ENCODE measurements at places on chromosomes 6 and 20.

DNA sequence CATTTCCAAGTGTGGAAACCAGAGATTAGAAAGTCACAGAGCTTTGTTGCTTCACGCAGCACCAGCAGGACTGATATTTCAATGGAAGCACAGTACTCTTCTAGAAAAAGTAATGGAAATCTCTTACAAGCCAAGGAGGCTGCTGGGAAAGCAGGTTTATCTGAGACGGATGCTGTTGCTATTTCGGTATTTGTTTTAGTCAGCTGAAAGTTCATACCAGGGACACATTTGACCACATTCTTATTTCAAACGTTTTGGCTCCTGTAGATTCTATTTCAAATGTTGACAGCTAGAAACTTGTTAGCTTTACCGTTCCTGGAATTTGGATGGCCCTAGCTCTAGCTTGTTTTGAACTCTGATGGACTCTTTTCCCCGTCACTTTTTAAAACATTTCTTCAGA lies 3.7 kb upstream of the TMEM242 start:
- DNase-seq, result no peak

DNA sequence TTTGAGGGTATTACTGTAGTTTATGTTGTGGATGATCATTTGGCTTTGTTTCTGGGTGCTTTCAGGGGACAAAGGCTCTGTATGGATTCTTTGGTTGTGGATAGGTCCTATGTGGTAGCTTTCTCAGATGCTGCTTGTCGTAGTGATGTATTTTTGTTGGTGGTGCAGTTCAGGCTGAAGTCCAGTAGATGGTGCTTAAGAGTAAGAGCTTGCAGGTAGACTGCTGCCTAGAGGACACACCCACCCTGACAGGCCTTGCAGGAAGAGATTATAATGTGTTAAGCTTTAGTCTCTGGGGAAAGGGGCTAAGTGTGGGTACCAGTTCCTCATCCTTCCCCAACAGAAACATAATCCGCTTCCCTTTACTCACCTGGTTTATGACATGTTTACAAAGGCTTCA lies 62.6 kb upstream of the ADGRB3 start:
- no peak for DNase-seq

GRCh38 chr20:3858689-3859088 lies 12.1 kb downstream of the MAVS start:
- DNase-seq, result no peak

GRCh38 chr6:116008470-116009243 lies 52.0 kb downstream of the FRK start:
- DNase-seq, result no peak

DNA sequence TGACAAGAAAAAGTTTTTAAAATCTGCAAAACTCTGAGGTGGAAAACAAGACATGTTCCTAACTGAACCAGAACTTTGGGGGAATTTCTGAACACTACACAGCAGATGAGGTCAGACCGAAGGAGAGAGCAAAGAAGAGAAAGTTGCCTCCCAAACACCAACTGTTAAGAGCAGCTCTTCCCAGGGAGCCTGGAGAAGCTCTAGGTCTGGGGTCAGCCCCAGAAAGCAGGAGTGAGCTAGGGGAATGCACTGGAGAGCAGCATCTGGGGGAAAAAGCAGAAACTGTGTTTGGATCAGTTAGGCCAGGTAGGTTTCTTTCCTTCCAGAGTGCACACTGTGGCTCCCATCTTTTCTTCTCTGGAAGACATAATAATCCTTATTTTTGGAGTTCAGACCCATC lies 41.3 kb downstream of the FKBP5 start:
- DNase-seq, result no peak

DNA sequence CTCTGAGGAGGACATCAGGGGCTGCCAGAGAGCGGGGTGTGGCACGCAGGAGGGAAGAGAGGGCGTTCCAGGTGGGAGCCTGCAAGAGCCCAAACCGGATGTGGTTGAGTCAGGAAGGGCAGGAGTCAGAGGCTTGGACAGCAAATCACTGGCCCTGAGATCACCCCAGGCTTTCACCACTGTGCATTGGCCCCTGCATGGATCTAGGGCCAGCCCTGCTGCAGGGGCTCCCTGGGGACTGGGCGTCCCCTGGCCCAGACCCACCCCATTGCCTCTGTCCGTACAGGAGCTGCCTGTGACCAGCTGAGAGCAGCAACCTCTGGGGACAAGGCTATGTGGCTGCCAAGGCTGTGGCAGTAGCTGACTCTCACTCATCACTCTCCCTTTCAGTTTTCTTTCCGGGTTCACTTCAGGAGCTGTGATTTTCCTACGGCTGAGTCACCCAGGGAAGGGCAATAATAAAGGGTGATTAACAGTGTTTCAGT lies 33.9 kb downstream of the KCNK17 start:
- DNase-seq, result no peak

GRCh38 chr20:21238818-21239536 lies 64.2 kb upstream of the XRN2 start:
- DNase-seq, result no peak

- DNase-seq, result no peak
Observed at GRCh38 chr6:156310701-156311100, 466.5 kb upstream of the ARID1B start.

- no peak for DNase-seq
Observed at GRCh38 chr6:18281564-18281963, 17.2 kb upstream of the DEK start.

DNA sequence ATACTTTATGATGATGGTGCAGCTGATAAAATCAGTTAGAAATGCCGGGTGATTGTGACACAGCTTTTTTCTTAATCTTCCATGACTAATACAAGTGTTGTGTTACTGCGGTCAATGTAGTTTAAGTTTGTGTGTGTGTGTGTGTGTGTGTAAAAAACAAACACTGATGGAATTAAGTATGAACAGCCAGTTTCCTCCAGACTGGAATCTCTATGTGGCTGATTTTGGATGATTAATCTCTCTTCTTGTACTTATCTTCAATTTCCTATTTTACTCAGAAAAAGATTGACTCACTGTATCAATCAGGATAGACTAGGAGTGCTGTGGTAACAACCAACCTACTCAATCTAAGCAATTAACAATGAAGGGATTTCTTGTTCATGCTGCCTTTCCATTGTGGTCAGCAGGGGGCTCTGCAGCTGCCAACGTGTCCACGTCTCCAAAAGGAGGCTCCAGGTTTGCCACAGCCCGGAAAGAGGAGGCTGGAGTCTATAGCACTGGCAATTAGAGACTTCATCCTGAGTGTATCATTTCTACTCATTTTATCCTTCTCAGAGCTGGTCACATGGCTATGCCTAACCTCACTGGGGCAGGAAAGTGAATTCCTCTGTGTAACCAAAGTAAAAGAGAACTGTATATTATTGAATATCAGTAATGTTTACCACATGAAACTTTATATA lies 107.7 kb downstream of the CD109 start:
- no peak for DNase-seq

DNA sequence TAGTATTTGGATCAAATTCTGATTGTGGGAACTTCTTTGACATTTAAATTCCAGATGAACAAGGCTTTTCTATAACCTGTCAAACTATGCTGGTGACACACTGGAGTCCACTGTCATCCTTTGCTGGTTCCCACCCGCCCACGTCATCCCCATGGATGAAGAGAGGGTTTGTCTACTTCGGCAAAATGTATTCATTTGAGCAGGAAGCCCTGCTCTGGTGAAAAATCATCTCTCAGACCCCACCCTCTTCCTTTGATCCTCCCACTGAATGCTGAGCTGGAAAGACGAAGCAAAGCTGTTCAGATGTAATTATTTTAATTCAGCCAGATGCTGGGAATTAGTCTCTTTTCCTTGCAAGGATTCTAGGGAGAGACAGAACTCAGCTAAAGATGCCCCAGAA lies 50.5 kb downstream of the CPNE5 start:
- no peak for DNase-seq

DNA sequence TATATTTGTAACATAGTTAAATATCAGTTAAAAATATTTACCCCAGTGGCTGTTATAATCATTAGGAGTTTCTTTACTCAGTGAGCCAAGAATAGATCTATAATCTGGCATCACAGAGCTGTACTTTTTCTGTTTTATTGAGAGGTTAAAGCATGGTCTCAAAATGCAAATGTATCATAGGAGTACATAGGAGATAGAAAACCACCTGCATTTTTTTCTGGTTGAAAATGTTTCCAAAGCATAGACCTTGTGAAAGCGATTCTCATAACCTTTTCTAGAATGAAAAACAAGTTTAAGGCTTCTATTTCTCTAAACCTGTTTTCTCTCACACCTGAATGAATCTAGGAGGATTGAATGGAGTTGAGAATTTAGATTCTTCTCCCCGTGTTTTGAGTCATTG lies 14.4 kb downstream of the KCNQ5 start:
- DNase-seq, result no peak

DNA sequence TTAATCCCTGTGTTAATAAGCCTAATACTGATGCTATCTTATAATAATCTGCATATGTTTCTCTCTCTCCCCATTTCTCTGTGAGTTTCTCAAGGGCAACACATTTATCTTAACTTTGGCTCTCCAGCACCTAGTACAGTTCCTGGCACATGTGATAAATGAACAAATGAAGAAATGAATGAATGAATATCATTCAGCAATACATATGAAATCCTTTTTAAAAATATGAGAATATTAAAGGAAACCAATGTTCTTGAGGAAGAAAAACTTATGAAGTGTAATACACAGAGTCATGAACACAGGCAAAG lies 55.9 kb downstream of the PIGU start:
- DNase-seq, result no peak

DNA sequence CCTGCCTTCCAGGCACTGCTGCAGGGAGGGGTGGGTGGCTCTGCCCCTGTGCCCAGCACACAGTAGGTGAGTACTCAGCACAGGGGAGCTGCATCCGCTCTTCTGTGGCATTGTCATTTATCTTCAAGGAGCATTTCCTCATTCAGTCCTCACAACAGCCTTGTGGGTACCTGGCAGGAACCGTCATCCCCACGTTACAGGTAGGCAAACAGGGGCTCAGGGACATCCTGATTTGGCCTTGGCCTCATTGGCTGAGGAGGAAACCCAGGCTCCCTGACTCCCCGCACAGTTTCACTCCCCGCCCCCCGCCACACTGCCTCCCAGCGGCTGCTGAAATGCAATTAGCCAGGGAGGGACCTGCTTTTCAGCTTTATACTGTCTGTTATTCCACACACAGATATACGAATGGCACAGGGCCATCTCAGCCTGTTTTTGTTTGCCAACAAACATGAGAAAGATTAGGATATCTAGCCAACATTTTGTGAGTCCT lies 24.2 kb upstream of the PNPLA1 start:
- no peak for DNase-seq

- no peak for DNase-seq
Observed at GRCh38 chr20:45828589-45828988, 1.5 kb upstream of the TNNC2 start.

GRCh38 chr6:30845183-30845582 lies 39.1 kb upstream of the DDR1 start:
- DNase-seq, result no peak
